SHP77 (cell line): ENCODE measurements at places on chromosomes 4 and X.

DNA sequence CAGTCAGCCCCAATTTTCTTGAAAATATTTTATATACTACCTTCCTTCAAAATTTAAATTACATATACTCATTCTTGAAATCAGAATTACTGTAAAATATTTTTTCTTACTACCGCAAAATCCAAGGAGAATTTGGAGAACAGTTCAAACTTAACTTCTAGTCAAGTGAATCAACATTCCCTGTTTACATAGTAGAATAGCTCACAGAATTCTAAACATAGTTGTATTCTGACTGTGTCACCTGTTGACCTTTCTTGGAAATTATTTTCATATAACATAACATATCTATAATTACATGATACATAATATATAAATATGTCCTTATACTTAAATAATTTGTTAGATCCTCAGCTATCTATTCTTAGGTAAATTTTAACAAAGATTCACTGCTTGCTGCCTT is 31.0 kb upstream of the FGF5 start:
- DNase-seq: no peak

DNA sequence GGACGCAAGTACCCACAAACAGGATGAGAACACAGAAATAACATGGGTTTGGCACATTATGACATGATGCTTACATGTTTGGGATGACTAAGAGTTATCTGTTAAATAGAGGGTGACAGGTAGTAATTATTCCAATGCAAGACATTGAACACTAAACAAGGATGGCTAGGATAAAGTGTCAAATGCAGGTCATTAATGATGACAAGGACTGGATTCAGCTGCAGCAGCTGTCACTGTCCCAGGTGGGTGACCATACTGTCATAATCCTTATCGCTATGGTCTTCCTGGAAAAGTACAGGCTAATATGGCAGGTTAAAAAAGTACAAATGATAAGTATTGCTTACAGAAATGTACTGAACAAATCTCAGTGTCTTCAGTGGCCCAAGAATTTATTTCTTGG is 123.9 kb downstream of the ANTXR2 start:
- DNase-seq: no peak

GRCh38 chrX:2913118-2913517 is 16.0 kb downstream of the ARSD start:
- DNase-seq: no peak

DNA sequence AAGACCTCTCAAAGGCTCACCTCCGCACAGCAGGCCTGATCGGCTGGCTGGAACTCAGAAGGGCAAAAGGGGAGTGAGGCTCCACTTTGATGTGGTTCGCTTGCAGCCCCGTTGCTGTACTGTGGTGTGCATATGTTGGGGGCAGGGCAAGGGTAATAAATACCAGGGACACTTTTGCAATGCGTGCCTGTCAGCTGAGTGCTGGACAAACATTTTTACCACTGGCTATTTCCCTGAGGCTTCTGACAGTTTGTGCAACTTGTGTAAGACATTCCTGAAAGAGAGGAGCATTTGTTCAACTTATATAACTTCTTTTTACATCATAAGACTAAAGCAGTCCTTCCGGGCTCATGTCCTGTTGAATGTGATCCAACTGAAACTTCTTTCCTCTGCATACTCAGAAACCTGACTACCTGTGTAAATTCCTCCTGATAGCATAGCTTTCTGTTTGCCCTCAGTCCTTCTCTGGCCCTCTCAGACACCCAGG is 82.3 kb downstream of the SPRY1 start:
- peak; percentile 19 for DNase-seq
